ENCODE measurements at places on chromosomes 2 and 18. TPM values are rescaled to one million over a fixed set of nuclear protein-coding genes. Genes with fewer than 3 reads are reported as not detected.

The MAPK4 gene
- not detected for total RNA-seq

The HES6 gene
- total RNA-seq: 9.6 TPM

The ABHD1 gene
- not detected for total RNA-seq

The RRM2 gene
- total RNA-seq: 2.0 TPM

The TMEM37 gene
- total RNA-seq: 0.29 TPM

The RESP18 gene
- not detected for total RNA-seq

The GYPC gene
- total RNA-seq: 80.3 TPM

The ERMN gene
- total RNA-seq: under 0.01 TPM

The ZC3H15 gene
- total RNA-seq: 53.7 TPM

The CNRIP1 gene
- 42.2 TPM for total RNA-seq

The POTEF gene
- total RNA-seq: not detected

The ZBTB14 gene
- total RNA-seq: 15.5 TPM

The CYP1B1 gene
- total RNA-seq: 70.2 TPM

The KCNJ13 gene
- total RNA-seq: not detected
